ENCODE measurements at places on chromosomes 7 and 10.

DNA sequence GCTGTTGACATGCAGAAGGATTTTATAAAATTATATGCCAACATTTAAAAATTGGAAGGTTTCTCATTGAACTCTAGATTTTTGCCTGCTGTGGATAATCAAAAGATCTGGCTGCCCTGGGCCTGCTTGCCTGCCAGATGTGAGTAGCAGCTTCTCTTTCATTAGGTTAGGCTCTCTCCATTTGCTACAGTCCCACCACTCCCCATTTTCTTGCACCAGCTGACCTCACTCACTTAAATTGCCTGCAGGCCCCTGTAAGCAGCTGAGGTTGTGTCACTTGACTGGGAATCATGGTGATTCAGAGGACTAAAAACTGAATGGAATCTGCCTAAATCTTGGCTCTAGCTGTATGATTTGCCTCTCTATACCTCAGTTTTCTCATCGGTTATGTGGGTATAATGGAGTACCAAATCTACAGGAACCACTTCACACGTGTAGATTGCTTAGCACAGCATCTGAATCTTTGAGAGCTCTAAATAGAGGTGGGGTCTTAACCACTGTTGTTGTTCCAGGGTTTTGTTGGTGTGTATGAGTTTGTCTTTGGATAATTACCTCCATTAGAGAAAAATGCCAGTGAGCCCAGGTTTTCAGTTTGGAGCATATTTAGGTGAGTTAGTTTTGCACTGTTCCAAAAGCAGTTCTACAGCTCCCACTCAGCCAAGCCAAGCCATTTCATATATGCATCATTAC is 18.6 kb upstream of the RAPGEF5 start:
- DNase-seq: no peak

DNA sequence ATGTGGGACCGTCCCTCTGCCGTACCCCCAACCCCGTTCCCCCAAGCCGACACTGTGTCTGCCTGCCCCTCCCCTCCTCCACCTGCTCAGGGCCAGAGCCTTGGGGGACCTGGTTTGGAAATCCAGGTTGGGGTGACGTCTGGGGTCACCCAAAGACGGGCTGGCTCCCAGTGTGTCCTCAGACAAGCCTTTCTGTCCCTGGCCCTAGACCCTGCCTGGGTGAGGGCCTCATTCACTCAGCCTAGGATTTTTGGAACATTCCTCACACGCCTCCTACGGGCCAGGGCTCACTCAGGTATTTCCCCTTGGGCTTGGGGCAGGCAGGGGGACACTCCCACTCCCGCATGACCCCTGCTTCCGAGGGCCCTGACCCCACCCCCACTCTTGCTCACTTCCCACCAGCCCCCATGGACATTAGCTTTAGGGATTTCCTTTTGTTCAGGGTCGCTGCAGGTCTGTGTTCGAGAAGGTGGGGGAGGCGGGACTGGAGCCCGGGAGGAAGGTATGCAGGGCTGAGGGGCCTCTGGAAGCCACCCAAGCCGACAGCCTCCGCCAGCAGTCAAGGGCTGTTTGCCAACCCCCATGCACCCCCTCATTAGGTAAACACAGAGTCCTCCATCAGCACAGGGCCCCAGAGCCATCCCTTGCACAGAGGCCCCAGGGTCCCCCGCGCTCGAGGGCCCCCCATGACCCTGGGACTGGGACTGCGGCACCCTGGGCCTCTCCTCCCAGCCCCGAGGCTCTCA is 35.1 kb downstream of the PDGFA start:
- DNase-seq: no peak

GRCh38 chr10:718143-718700 is 28.8 kb upstream of the DIP2C start:
- no peak for DNase-seq

DNA sequence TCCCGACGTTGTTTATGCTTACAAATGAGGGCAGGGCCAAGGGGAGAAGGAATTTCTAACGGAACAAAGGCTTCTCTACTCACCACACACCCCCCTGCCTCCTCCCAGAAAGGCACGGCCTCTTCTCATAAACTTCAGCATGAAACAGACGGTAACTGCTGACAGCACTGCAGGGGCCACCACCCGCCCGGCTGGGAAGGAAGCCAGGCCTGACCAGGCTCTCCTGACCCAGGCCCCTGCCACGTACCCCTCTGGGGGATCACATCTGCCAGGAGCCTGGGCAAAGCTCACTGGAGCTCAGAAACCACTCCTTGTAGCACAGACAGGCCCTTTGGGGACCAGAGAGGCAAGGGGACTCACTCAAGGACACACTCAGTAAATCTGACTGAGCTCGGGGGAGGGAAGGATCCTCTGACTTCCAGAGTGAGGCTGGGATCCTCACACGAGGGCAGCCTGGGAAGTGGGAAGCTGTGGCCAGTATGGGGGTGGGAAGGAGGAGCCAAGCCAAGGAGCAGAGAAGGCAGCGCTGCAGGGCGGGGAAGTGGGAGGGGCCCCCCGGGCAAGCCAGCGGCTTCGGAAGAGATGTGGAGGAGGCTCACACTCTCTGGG is 46.1 kb downstream of the ZCCHC24 start:
- peak; percentile 97 for DNase-seq

Data from GM03348 (cell line).